ENCODE measurements at places on chromosomes 5 and 9.

GRCh38 chr9:130450344-130451003 is 5.7 kb downstream of the ASS1 start:
- no peak for DNase-seq

GRCh38 chr9:137000177-137000930 is 4.0 kb upstream of the CLIC3 start:
- DNase-seq = no peak

GRCh38 chr5:54637654-54638053 is 120.1 kb downstream of the SNX18 start:
- no peak for DNase-seq

DNA sequence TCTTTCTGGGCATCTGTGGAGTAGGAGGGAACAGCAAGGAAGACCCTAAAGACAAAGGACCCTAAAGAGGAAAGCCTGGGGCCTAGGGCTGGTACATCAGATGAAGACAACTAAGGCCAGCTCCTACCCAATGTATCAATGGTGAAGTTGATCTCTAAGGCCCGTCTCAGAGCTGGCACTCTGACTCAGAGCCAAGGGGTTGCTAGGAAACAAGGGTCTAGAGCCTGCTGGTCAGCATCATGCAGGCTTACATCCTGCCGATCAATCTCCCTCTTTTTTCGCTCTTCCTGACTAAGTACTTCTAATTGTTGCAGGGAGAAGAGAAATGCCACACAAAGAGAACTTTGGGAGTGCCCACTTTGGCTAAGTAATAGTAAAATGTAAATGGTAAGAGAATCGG is 26.2 kb downstream of the TRIM32 start:
- DNase-seq = no peak

- no peak for DNase-seq
These were observed 315.5 kb downstream of the TRPM3 start for GRCh38 chr9:70805949-70806348.

DNA sequence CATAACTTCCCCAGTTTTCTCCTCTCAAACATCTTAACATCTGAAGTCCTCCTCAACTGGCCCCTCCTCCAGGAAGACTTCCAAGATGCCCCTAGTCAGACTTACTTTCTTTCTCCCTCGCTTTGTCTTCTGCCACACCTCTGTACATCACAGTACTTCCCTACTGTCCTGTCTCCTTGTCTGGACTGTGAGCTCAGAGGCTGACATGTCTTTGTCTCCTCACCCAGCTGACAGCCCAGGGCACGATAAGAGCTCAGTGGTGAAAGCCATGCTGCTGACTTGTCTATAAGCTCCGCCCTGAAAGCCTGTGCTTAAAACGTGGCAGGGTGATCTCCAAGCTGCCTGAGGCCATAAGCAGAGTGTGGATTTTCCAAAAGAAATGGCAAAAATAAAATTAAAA is 33.0 kb upstream of the SLC25A51 start:
- no peak for DNase-seq

DNA sequence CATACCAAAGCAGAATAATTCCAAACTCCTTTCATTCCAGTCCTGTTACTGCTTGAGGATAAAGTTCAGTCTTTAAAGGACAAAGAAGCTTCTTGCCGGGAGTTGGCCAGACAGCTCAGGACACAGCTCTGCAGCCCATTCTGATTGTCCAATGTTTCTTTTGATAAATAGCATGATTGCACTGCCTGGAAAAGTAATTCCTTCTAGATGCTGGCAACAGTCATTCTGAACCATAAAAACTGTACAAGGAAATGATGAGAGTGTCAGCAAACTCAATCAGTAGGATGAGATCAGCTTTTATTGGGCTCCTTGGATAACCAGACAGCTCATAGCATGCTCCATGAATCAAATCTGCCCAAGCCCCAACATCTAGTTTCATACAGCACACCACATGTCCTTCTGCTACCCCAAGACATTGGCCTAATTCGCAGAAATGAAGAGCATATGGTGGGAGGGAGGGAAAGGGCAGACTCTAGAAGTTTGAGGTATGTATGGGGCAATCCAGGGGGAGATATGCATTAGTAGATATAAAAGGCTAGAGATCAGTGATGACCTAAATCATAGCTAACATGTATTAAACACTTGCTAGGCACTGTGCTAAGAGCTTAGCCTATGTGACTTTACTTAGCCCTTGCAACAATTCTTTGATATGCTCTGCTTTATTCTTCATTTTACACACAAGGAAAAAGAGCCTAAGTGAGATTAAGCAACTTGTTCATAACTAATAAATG is 219.9 kb upstream of the NREP start:
- no peak for DNase-seq

DNA sequence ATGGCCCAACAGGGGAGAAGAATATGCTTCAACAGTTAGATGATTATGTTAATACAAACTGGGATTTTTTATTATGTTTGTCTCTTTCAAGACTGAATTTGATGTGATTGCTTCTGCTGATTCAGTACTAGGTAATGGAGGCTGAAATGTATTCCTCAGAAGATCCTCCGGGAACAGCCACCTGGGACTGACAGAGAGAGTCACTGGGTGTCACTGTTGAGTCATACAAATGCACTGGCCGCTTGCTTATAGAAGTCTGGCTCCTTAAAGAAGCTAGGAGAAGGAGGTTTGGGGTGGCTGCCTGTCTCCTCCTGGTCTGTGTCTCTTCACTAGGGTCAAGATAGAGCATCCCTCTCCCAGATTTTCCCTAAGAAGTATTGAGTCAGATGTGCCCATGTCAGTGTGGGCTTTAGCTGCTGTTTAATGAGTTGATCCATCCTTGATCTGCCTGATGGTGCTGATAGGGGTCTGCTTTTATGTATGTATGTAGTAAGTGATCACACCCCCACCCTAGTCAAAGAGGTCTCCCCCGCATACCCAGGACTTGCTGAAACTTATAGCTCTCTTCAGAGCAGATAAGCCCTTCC is 773.4 kb downstream of the BRINP1 start:
- no peak for DNase-seq

DNA sequence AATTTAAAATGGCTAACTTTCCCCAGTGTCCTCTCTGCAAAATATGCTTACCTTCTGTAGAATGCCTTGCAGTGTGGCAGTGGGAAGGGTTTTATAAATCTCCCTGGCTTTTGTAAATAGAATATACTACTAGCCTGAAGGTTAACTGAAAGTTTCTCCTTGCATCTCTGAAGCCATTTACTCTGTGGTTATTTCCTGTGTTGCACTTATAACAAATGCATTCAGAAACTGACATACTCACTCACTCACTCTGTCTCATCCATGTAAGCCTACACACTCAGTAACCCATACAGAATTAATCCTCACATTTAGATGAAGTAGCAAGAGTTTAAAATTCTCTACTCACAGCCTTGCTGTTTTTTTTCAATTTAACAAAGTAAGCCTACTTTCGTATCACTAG is 87.1 kb upstream of the SH3GL2 start:
- no peak for DNase-seq

- DNase-seq = no peak
These were observed 46.4 kb downstream of the RBM27 start for GRCh38 chr5:146249801-146250200.

DNA sequence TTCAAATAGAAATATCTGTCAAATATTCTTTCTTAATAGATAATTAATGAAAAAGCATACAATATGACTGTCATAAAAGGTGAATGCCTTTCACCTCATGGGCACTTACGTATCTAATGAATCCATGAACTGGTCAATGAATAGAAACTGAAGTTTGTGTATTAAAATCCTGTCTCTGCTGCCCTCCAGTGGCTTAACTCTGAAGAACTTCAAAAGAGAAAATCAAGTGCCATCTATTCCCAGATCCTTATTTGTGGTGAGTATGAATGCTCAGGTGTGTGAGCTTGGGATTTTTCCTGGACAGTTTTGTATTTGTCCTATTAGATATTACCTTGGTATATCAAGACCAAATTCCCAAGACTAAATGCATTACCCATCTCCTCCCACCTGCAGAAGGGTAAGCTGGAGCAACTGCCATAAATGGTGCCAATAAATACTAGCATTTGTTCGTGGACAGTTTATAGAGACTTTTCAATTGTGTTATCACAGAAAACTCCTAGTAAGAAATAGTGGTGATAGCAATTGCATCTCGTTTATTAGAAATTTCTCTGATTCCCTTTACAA is 44.0 kb upstream of the SVEP1 start:
- peak; percentile 9 for DNase-seq

DNA sequence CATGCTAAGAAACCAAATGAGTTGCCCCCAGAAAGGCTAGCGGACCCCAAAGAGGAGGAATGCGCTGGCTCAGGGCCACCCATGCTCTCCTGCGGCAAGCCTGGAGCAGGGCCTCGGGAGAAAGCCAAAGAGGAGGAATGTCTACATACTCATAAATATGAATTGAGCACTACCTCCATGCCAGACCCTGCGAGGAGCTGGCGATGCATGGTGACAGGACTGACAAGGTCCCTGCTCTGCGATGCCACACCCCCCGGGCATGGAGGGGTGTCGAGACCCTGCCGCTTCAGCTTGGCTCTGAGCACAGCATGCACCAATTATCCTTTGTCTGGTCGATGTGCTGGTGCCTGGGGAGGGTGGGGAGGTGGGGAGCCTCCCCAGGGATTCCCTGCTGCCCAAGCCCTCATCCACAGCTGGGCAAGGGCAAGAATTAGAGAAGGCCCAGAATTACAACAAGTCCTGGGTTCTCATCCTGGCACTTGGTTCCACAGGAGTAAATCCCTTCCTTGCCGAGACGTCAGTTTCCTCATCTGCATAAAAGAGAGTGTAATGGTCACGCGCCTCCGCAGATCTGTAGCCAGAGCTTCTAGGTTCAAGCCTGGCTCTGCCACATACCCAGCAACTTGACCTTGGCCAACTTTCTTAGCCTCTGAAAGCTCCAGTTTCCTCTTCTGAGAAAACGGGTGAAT is 74.4 kb downstream of the FAM114A2 start:
- no peak for DNase-seq

- DNase-seq = no peak
These were observed 126.0 kb upstream of the ACO1 start for GRCh38 chr9:32258482-32258881.

GRCh38 chr5:68460147-68460798 is 244.7 kb downstream of the PIK3R1 start:
- DNase-seq = no peak

- DNase-seq = no peak
These were observed 201.2 kb upstream of the MPDZ start for GRCh38 chr9:13480693-13481092.

DNA sequence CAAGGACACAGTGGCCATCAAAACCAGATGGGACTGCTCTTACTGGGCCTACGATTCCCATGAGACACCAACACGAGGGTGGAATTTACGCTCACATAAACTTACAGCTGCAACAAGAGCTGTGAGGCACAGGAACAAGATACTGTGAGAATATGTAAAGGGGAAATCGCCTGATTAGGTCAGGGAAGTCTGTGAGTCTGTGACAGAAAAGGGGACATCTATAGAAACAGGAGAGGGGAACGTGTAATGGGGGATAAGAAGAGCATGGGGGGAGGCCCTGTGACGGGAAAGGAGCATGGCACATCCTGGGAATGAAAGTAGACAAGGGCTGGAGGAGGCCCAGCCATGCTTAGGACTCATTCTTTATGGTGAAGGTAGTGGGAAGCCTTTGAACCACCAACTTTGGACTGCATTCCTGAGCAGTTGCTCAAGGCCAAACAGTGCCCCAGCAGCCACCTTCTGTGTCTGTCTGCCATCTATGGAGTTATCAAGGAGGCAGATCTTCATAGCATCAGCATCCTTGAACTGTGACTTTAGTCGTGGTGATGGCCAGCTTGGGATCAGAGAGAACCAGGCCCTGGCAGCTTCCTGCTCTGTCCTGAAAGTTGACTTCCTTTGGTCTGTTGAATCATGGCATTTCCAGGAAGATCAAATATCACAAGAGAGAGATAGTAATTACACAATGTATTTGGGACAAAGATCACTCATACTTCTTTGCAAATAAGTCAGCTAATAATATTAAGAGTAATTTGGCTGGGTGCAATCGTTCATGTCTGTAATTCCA is 87.9 kb upstream of the FAM169A start:
- no peak for DNase-seq

GRCh38 chr9:81317939-81318338 is 371.4 kb downstream of the TLE1 start:
- no peak for DNase-seq

GRCh38 chr5:1173485-1174070 is 27.8 kb upstream of the SLC6A19 start:
- no peak for DNase-seq

DNA sequence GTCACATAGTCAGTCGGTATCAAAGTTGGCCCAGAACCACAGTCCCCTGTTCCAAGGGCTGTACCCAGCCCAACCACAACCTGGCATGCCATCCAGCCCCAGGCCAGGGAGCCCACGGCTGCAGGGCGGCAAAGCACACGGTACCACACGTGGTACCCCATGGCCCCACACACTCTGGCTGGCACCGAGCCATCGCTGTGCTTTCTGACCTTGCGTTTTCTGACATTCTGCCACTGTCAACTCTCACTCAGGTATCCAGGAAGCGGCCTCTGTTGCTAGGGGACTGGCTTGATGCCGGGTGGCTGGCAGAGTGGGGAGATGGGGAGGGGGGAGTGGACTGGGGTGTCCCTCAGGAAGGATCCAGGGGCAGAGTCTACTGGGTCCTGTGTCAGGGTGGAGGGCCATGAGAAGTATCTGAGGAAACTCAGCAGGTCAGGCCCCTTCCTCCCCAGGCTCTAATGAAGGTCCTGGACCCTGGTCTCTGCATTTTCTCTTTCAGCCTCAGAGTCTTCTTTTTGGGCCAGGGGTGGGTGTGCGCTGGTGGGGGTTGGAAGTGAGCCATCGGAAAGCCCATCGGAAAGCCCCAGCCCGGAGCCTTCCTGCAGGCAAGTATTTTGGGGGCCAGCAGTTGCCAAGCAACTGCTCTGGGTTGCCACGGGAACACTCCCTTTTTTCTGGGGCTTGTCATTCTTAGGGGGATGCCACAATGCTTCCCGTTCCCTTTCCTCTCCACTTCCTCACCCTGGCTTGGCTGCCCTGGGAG is 21.0 kb upstream of the RALGDS start:
- DNase-seq = no peak

DNA sequence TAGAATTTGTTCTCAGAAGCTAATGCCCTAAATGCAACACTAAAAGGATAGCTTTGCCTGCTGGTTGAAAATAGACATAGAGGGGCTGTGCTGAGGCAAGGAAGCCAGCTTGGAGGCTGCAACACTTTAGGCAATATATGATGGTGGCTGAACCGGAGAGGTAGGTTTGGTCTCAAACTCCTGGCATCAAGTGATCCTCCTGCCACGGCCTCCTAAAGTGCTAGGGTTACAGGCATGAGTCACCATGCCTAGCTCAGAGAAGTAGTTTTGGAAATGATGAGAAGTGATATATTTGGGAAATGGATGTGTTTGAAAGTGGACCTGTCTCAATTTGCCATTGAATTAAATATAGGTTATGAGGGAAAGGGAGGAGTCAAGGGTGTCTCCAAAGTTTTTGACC is 10.0 kb downstream of the DUSP1 start:
- no peak for DNase-seq

GRCh38 chr9:133188006-133188842 is 20.8 kb downstream of the OBP2B start:
- DNase-seq = peak; percentile 5

GRCh38 chr5:1445689-1446601 is 705 bp upstream of the SLC6A3 start:
- no peak for DNase-seq

All from NCI-H187 (cell line).